Stimulated activated CD4-positive, alpha-beta T cell treated with anti-CD3 and anti-CD28 coated beads, Interleukin-2, amount 100 ng/mL, for 24 hours (primary cell): ENCODE measurements at places on chromosomes 13 and 19.

GRCh38 chr13:34250151-34250670, 432.3 kb downstream of the RFC3 start:
- DNase-seq, result no peak

- DNase-seq, result no peak
These were observed 1417.6 kb downstream of the UQCRFS1 start for GRCh38 chr19:27795369-27795768.

GRCh38 chr13:107882708-107883560, 332.4 kb downstream of the LIG4 start:
- DNase-seq, result no peak

DNA sequence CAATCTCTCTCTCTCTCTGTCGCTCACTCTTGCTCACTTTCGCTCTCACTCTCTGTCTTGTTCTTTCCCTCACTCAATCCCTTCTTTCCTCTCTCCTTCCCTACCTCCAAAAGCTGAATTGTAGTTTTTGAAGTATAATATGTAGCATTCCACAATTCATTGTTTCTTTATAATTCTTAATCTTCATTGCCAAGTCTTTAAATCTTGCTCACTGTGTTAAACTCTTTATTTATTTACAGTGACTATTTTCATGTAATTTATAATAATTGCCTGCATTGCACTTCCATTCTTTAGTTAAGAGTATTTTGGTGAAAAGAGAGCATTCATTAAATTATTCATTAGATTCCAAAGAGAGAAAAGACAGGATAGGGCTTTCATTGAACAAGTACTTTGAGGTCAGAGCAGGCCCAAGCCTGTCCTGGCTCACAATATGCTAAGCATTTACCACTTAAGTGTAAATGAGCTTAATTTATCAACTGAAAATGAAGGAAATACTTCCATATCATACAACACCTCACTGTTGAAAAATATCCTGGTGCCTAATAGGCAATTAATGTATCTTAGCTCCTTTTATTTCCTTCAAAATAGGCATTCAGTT, 257.4 kb upstream of the SLITRK1 start:
- DNase-seq, result no peak

GRCh38 chr13:55000844-55001243, 1972.2 kb downstream of the OLFM4 start:
- no peak for DNase-seq

- no peak for DNase-seq
These were observed 61.5 kb downstream of the ESD start for GRCh38 chr13:46735425-46735824.

DNA sequence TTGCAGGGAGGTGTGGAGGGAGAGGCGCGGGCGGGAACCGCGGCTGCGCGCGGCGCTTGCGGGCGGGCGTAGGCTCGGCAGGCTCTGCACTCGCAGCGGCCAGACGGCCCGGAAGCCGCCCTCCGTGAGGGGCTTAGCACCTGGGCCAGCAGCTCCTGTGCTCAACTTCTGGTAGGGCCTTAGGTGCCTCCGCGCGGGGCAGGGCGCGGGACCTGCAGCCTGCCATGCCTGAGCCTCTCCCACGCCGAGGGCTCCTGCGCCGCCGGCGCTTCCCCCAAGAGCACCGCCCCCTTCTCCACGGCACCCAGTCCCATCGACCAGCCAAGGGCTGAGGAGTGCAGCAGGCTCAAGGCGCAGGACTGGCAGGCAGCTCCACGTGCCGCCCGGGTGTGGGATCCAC, 940.8 kb upstream of the PCDH9 start:
- no peak for DNase-seq
